ENCODE measurements at places on chromosomes 12 and 14.
A peak's percentile ranks its signal among the peaks of the same experiment; 100 is the strongest.

GRCh38 chr12:69666798-69667197, 32.3 kb downstream of the BEST3 start:
- DNase-seq: no peak

DNA sequence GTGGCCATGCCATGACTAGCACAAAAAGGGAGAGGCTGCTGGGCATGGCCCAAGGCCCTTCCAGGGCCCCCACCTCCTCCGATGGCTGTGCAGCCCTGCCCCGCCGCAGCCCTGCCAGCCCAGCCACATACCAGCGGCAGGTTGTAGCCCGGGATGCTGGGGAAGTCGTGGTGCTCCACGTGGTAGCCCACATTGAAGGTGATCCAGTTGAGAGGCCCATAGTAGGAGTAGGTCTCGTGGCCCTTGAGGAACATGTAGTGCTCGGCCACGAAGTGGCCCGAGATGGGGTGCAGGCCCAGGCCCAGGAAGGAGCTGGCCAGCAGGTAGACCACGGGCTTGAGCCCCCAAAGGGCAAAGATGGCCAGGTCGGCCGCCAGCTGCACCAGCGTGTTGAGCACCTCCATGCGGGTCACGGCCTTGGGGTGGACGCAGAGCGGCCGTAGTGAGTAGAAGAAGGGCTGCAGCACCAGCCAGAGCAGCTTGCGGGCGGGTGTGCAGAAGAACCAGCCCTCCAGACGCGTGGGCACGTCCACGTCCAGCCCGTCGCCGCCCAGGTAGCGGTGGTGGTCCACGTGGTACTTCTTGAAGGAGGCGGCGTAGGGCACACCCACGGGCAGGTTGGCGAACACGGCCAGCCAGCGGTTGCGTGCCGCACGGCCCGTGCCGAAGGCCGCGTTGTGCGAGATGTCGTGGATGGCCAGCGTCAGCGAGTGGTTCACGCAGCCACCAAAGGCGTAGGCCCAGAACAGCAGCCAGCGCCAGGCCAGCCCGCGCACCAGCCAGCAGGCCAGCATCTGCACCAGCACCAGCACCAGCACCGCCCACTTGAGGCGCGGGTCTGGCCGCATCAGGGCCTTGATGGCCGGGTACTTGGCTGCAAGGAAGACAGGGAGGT, 10.4 kb downstream of the DEGS2 start:
- no peak for DNase-seq

DNA sequence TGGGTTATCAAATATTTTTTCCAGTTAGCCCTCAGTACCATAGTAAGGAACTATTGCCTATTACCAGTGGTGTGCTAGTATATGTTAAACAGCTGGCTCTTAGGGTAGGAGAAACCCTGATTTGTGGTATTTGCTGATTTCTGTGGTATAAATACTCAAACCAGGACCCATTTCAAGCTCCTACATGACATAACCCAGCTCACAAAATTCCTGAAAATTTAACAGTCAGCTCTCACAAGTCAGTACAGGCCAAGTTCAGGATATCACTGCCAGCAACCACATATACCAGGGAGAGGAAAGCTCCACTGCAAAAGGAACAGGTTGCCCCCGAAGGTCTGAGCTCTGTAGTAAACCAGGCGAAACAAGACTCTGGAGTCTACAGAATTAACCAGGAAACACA, 315.3 kb downstream of the NOVA1 start:
- DNase-seq: no peak

- peak; percentile 63 for DNase-seq
Observed at GRCh38 chr14:55731881-55732498, 152.0 kb downstream of the KTN1 start.

DNA sequence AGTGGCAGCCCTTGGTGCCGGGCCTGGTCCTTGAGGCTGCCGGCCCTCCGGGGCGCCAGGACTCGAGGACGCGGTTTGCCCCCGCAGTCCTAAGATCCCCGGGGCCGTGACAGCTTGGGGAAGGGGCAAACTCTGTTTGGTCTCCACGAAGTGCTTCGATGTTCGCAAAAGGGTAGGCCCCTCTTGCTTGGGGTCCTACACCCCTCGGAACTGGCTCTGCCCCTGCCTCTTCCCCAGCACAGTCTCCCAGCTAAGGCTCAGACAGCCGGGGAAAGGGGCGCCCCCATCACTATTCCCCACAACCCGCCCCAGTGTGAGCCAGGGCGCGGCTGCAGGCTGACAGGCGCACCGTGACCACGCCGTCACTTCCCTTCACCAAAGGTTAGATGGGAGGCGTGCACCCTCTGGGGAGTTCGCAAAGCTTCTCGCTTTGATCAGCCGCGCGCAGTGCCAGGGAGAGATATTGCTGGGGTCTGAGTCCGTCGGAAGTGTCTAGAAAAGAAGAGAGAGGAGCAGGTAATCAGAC, 7.2 kb upstream of the OTX2 start:
- no peak for DNase-seq

GRCh38 chr12:11840366-11840765, 190.9 kb downstream of the ETV6 start:
- no peak for DNase-seq

DNA sequence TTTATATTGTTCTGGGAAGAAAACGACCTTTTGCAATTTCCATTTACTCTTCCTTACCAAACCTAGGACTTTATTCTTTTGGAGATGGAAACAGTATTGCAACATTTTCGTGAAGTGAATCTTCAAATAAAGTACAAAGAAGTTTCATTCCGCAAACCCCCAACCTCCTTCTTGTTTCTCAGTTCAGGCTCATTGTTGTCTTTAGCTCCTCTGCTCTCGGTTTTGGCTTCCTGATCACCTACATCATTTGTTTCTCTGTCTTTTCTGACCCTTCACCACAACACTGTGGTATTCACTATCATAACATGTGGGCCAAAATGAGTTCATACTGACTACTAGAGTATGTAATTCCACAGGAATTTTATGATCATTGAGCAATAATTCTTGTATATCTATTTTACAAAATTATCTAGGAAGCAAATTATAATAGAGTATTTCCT, 266.8 kb downstream of the ADAMTS20 start:
- no peak for DNase-seq

GRCh38 chr12:15684896-15685658, 104.1 kb downstream of the EPS8 start:
- DNase-seq: peak; percentile 37

DNA sequence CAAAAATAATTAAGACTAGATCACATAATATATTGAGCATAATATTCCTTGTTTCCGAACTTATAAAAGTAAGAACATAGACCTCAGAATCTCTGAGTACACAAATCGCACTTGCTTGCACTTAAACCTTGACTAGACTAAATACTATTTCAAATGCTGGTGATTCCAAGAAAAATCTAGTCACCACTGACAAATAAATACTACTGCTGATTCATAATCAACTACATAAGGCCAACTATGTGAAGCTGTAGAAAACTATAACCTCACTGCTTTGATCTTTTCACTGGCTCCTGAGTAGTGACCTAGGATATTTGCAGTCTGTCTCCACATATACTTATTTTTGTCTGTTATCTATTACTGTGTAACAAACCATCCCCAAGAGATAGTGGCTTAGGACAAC, 245.4 kb downstream of the DIO2 start:
- no peak for DNase-seq

DNA sequence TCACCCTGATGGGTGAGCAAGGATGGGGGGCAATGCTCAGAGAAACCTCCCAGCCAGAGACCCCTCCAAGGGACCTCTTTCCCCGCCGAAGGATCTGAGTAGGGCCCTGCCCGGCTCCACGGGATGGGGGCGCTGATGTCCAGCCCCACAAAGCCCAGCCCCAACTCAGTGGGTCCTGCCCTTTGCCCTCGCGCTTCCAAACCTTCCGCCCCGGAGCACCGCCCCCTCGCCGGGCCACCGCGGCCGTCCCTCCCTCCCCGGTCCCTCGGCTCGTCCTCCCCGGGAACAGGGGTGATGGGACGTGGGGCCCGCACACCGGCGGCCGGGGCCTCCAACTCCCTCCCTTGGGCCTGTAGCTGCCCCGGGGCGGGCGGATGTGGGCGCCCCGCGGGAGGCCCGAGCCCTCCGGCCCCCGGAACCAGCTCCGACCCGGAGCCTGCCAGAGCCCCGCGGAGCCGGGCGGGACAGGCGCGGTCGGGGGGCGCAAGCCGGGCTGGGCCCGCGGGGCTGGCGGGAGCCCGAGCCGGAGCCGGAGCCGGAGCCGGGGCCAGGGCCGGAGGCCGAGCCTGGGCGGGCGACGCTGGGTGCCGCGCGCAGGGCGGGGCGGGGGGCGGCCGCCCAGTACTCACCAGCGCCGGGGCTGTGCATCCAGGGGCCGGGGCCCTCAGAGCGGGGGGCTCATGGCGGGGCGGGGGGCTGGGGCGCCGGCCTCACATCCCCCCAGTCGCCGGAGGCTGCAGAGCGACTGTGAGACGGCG, 386 bp downstream of the HDAC7 start:
- DNase-seq: no peak

- no peak for DNase-seq
Observed at GRCh38 chr14:67987606-67988005, 168.0 kb downstream of the RAD51B start.

GRCh38 chr12:81465876-81466275, 293.3 kb downstream of the PPFIA2 start:
- no peak for DNase-seq

GRCh38 chr12:59147791-59148190, 227.5 kb upstream of the LRIG3 start:
- DNase-seq: peak; percentile 3

- DNase-seq: no peak
Observed at GRCh38 chr12:47184813-47185212, 105.1 kb upstream of the AMIGO2 start.

DNA sequence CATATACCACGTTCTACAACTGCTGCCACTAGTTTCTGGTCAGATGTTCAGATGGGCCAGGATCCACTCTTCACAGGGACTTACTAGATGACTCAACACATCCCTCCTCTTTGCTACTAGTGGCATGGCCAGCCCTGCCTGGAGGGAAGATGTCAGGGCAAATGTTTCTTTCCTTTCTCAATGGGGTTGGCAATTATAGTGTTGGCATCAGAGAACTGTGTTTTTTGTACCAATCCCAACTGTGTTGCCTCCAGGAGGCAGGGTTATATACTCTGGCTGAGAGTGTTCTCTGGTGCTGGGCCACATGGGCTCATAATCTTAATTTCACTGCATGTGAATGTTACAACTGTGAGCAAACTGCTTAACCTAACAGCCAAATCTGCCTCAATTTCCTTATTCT, 69.9 kb upstream of the AVPR1A start:
- DNase-seq: no peak

- no peak for DNase-seq
Observed at GRCh38 chr14:41799817-41800216, 193.1 kb downstream of the LRFN5 start.

GRCh38 chr14:32567543-32568384, 238.7 kb downstream of the AKAP6 start:
- no peak for DNase-seq

- no peak for DNase-seq
Observed at GRCh38 chr12:113569806-113570205, 98.1 kb upstream of the LHX5 start.

GRCh38 chr12:92044435-92044834, 101.2 kb downstream of the BTG1 start:
- DNase-seq: no peak
